ENCODE measurements at places on chromosomes 6 and 20.

DNA sequence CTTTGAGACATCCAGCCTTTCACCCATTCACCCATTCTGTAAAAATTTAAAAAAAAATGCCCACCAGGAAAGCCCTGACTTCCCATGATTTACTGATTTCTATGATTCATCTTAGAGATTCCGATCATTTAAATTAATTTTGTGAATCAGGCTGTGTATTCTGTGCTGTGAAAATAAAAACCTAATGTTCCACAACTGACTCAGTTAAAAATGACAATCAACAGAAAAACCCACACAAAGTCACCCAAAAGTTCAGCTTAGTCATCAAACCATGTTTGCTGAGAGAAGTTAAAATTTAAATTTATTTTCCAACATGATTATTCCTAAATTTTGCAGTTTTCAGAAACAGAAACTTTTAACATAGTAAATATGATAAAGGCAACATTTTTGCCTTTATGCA is 509.9 kb downstream of the TENT5A start:
- DNase-seq: no peak

GRCh38 chr6:134235937-134236751 is 81.8 kb downstream of the SGK1 start:
- no peak for DNase-seq

- no peak for DNase-seq
Measured at GRCh38 chr6:159777240-159777904, 12.0 kb downstream of the TCP1 start.

DNA sequence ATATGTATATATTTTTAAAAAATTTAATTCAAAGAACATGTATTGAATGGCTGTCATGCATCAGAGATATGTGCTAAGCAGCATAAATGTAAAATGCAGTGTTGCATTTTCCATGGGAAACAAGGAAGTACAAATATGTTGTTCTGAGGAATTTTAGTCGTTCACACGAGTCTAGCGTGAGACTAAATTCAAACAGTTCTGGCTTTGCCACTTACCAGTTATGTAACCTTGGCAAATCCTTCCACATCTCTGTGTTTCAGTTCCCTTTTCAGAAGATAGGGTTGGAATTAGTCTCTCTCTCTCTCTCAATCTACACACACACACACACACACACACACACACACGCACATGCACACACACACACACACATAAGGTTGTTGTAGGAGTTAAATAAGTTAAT is 305.4 kb downstream of the UTRN start:
- DNase-seq: no peak

GRCh38 chr6:166836785-166837718 is 119.3 kb downstream of the RNASET2 start:
- DNase-seq: no peak

DNA sequence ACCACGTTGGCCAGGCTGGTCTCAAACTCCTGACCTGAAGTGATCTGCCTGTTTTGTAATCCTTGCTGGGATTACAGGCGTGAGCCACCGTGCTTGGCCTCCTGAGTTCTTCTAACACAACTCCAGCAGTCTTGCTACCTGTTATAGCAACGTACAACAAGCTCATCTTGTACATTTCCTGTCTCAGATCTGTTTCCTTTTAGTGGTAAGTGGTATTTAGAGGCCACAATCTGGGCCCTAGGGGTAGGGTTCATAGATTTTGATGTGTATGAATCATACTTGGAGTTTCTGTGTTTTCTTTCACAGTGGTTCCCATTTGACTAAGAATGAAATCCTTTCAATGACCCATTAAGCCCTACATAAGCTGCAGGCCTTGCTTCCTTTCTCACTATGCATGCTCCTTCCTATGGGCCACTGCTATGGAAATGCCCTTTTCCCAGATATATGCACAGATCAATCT is 27.1 kb upstream of the SYNCRIP start:
- DNase-seq: no peak

DNA sequence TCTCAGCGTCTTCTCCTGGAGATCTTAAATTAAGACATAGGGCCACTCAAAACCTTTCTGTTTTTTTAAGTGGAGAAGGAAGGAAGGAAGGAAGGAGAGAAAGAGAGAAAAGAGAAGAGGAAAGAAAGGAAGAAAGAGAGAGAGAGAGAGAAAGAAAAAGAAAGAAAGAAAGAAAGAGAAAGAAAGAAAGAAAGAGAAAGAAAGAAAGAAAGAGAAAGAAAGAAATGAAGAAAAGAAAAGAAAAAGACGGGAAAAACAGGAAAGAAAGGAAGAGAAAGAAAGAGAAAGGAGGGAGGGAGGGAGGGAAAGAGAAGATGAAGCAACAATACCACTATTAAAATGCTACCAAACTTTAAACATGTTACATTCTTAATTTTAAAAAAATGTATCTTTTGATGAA is 336.5 kb upstream of the ARID1B start:
- DNase-seq: no peak

GRCh38 chr20:64176551-64176950 is 12.3 kb downstream of the MYT1 start:
- DNase-seq: no peak

DNA sequence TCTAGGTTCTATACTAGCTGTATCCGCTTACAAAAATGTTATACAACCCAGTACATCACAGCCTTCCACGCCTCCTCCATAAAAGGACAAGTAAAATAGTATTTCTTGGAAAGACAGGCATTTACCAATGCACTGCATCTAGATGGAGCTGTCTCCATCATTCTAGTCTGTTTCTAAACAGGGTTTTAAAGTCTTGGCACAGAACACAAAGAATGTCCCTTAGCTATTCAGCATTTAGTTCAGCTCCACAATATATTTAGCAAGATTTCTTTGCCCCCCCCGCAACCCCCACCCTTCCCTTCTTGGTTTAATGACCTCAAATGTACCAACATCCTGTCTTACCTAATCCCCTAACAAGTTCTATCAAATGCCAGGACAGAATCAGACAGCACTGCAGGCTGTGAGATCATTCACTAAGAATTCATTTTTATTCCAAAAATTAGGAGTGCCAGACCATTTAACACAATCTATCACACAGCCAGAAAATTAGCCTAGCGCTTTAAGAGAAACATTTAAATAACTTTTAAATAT is 198.6 kb downstream of the BACH2 start:
- DNase-seq: no peak

- DNase-seq: no peak
Measured at GRCh38 chr6:36978421-36979346, 7.3 kb downstream of the MTCH1 start.

DNA sequence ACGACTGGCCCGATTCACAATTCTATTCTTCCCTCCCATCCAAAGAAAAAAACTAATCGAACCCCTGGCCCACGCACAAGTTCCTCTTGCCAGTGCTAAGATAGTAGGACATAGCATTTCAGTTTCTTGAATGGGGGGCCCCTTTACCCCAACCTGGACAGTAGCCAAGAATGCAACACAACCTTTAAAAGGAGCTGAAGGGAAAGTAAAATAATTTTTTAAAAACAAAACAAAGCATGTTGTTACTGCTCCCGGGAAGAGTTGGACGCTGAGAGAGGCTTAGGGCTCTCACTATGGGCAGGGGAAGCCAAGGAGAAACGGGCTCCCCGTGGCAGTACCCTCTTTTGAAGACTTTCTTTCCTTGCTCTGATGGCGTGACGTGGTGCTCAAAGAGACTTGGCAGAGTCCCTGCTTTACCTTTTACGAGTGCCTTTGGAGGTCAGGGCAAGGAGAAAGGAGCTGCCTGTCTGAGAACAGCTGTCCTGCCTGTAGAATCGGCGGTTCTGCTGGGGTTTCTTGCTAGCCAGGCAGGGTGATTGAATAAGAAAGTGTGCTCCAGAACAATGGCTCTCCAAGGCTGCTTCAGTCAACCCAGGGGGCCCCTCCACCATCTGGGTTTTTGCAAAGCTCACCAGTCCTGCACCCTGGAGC is 5.8 kb downstream of the TFAP2C start:
- no peak for DNase-seq

- DNase-seq: peak; percentile 40
Measured at GRCh38 chr6:39357998-39358686, 35.6 kb upstream of the KCNK16 start.

- DNase-seq: no peak
Measured at GRCh38 chr6:169313347-169314010, 59.8 kb upstream of the THBS2 start.

- DNase-seq: no peak
Measured at GRCh38 chr6:144131248-144131709, 19.0 kb upstream of the STX11 start.

- DNase-seq: no peak
Measured at GRCh38 chr20:4870906-4871305, 130.4 kb downstream of the SLC23A2 start.

- DNase-seq: no peak
Measured at GRCh38 chr6:107600936-107601335, 111.0 kb downstream of the SOBP start.

- no peak for DNase-seq
Measured at GRCh38 chr20:45052698-45053429, 48.1 kb downstream of the KCNS1 start.

DNA sequence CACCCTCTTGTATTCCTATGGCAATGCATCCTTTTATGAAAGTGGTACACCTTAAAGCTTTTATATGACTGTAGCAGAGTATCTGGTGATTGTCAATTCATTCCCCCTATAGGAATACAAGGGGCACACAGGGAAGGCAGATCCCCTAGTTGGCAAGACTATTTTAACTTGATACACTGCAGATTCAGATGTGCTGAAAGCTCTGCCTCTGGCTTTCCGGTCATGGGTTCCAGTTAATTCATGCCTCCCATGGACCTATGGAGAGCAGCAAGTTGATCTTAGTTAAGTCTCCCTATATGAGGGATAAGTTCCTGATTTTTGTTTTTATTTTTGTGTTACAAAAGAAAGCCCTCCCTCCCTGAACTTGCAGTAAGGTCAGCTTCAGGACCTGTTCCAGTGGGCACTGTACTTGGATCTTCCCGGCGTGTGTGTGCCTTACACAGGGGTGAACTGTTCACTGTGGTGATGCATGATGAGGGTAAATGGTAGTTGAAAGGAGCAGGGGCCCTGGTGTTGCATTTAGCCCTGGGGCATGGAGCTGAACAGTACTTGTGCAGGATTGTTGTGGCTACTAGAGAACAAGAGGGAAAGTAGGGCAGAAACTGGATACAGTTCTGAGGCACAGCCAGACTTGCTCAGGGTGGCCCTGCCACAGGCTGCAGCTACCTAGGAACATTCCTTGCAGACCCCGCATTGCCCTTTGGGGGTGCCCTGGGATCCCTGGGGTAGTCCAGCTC is 292.1 kb downstream of the ESR1 start:
- DNase-seq: no peak

Measured in NCI-H2081 (cell line).